ENCODE measurements at places on chromosomes 12 and 14.

GRCh38 chr14:87002776-87003175, 990.2 kb downstream of the GALC start:
- no peak for DNase-seq

GRCh38 chr14:27236601-27237000, 638.8 kb upstream of the NOVA1 start:
- DNase-seq, result no peak

DNA sequence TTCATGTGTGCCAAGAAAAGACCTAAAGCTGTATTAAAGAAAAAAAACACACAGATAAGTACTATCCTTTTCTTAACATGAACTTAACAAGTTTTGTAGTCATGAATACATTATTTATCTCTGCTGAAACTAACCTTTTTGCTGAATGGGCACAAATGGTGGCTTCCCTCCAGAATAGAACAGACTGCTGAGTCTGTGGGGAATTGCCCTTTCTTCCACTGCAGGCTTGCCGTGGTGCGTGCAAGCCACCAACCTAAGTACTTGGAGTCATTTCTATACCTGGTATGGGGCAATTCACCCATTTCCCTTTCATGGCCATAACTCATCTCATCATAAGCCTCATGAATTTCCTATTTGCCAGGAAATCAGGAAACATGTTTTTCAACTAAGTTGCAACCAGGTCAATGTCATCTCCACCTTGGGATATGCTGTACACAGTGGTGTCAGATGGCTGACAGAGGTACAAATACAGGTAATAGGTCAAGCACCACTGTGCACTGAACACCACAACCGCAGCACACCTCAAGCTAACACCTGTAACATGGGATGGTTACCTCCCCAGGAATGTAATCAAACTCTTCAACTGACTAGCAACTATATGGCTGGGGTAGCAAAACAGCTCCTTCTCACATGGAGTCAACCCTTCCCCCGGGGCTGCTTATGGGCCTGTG, 49.9 kb downstream of the CATSPERB start:
- DNase-seq, result no peak

DNA sequence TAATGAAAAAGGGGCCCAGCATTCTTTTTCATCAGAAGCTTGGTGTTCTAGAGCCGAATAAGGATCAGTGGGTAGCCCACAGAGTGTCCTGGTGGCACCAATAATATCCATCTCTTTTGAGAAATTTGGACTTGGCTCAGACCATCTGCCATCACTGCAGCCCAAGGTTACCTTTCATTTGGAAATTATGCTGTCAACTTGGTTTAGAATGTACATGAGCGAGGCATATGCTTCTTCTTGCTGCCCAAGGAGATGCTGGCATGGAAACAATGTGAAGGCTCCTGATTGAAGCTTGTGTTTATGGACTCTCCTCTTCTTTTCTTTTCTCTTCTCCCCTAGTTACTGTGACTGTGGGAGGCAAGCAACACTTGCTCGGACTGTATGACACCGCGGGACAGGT, 50.0 kb downstream of the GPHB5 start:
- no peak for DNase-seq

GRCh38 chr12:123344086-123344485, 20.6 kb downstream of the SBNO1 start:
- DNase-seq, result no peak

- peak; percentile 24 for DNase-seq
Measured at GRCh38 chr12:13093848-13094220, 9.6 kb downstream of the GSG1 start.

DNA sequence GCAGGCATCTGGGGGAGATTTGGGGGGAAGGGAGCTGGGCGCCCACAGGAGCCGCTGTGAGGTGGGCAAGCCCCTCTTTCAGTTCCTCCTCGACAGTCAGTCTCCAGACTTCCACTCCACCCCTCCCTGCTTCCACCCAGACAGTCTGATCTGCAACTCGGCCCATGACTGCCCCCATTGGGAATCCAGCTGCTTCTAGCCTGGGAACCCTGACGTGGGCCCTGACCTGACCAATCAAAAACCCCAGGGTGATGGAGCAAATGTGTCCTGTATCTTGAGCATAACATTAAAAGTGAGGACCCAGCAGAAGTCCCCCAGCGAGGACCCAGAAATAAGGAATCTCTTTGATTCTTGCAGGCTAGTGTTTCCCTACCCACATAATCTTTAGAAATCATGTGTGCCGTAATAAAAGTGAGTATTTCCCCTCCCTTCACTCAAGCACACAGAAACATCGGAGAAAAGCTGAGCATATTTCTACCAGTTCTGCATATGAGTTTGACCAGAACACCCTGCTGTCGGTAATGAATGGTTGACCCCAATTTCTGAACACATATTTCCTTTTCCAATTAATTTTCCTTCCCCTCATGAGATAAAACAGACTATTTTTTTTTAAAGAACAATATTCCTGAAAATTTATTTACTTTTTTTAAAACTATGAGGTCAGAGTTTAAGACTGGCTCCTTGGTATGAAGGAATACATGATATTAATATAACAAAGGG, 6.4 kb downstream of the SSH1 start:
- DNase-seq, result peak; percentile 87

DNA sequence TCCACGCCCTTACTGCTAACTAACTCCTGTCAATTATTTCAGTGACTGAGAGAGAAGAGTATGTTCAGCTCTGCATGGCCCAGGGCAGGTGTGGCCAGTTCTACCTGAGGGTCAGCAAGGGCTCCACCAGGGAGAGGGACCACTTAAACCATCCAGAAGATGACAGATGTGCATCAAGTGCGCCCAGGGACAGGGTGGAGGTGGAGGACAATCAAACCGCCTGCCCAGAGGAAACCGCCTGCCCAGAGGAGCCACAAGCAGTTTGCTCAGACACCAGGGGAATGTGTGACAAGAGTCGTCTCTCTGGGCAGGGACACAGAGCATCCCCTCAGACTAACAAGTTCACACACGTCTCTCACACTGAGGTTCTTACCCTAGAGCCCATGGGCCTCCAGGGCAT, 14.5 kb downstream of the DPF3 start:
- no peak for DNase-seq

GRCh38 chr14:83909507-83909906, 1620.4 kb upstream of the FLRT2 start:
- peak; percentile 1 for DNase-seq

DNA sequence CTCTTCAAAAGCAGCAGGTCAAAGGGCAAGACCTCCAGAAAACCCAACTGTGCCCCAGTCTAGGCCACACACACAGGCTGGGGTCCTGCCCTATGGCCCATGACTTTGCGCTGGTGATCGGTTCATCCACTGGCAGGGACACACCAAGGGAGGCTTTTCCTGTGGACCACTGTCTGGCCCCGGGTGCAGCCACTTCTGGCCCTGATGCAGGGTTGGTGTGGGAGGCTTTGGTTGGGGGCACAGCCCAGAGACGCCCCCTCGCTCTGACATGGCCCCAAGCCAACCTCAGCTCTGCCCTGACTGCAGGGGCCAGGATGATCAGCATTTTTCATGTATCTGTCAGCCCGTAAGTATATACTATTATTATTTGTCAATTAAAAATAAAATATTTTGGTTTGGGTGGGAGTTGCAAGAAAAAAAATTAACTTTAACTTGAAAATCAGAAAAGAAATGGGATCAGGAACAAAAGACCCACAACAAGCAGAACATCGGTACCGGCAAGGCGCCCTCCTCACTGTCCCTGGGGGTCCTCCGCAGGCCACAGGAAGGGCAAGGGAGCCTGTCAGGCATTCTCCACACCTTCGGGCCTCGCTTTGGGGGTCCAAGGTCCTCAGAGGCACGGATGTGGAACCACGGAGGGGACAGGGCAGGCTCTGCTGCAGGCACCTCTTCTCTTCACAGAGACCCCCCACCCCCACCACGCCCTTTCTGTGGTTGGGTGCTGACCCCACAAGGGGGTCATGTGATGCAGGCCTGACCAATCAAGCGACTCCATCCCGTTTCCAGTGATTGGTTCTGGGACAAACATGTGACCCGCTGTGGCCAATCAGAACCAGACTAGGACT, 181.5 kb upstream of the SFSWAP start:
- no peak for DNase-seq

- DNase-seq, result peak; percentile 63
Measured at GRCh38 chr14:23478109-23478759, 8.7 kb downstream of the NGDN start.

DNA sequence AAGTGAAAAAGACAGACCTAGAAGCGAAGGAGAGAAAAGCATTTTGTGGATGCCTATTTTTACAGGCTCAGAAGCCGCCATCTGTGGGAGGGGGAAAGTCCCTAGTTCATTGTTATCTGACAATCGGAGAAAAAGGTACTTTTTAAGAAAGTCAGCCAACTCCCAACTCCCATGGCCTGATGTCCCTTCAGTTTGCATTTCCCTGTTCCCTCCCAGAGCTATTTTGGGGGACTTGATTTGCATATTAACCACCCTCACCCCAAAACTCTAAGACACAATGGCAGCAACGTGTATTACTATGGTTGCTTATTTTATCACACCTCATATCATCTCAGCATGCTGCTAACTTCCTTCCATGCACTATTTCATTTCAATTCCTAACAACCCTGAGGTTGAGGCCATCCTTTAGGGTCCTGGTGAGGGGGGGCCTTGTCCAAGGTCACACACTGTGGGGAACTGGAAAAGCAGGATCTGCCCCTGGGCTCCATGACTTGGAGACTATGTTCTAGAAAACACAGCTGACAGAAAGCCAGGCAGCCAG, 18.7 kb downstream of the HVCN1 start:
- DNase-seq, result no peak

DNA sequence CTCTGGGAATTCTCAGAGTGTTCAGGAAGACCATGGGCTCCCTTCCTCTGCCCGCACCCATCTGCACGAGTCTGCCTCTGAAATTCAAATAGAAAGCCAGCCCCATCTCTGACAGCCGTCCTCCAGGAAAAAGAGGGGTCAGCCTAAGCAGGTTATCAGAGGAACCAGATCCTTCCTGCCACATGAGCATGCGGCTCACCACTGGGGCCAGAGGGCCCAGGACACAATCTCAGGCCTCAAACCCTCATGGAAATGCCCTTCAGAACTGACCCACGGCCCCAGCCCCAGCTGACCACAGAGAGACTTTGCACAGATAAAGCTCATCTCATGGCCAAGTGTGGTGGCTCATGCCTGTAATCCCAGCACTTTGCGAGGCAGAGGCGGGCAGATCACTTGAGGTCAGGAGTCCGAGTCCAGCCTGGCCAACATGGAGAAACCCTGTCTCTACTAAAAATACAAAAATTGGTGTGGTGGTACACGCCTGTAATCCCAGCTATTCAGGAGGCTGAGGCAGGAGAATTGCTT, 23.2 kb downstream of the PXN start:
- no peak for DNase-seq

DNA sequence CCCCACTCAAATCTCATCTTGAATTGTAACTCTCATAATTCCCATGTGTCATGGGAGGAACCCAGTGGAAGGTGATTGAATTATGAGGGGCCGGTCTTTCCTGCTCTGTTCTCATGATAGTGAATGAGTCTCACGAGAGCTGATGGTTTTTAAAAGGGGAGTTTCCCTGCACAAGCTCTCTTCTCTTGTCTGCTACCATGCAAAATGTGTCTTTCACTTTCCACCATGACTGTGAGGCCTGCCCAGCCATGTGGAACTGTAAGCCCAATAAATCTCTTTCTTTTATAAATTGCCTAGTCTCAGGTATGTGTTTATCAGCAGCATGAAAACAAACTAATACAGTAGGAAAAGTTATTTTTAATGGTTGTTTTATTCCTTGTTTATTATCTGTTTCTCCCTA, 146.0 kb downstream of the FSCB start:
- DNase-seq, result no peak

GRCh38 chr14:29773990-29774389, 153.7 kb downstream of the PRKD1 start:
- no peak for DNase-seq

Data from EL (cell line).